ENCODE measurements at places on chromosomes 5 and 9.
A peak's percentile ranks its signal among the peaks of the same experiment; 100 is the strongest.

GRCh38 chr5:103205991-103206700 is 52.4 kb upstream of the MACIR start:
- DNase-seq = no peak
- H3K4me3 ChIP-seq = no peak overlapping the region
- peaks cover 46% of the 10 kb centered on the region for H3K36me3 ChIP-seq

GRCh38 chr5:180739271-180739670 is 587 bp downstream of the OR2Y1 start:
- no peak overlapping the region for H3K27ac ChIP-seq
- H3K4me3 ChIP-seq = no peak overlapping the region
- H3K27me3 ChIP-seq = peaks cover 10% of the 10 kb centered on the region
- DNase-seq = no peak
- no peaks in the 10 kb centered on the region for H3K4me1 ChIP-seq

DNA sequence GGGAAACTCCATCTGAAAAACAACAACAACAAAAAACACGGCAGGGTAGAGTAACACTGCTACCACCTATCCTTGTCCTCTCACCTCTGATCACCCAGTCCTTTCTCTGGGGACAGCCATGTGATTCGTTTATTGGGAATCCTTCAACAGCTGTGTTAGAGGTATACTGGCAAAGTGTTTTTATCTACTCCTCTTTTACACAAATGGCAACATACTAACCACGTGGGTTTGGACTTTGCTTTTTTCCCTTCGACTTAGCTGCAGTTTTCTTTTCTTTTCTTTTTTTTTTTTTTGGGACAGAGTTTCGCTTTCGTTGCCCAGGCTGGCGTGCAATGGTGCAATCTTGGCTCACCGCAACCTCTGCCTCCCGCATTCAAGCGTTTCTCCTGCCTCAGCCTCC is 11.2 kb upstream of the SET start:
- H3K36me3 ChIP-seq = no peaks in the 10 kb centered on the region
- H3K4me3 ChIP-seq = no peak overlapping the region
- no peaks in the 10 kb centered on the region for H3K27me3 ChIP-seq
- no peak overlapping the region for H3K27ac ChIP-seq
- no peak for DNase-seq

GRCh38 chr9:5364294-5365024 is 24.8 kb upstream of the RLN1 start:
- H3K4me1 ChIP-seq = peaks cover 17% of the 10 kb centered on the region
- peak overlapping the region; percentile 6 for H3K27ac ChIP-seq
- no peak for DNase-seq
- H3K4me3 ChIP-seq = no peak overlapping the region
- H3K36me3 ChIP-seq = peaks cover 29% of the 10 kb centered on the region

DNA sequence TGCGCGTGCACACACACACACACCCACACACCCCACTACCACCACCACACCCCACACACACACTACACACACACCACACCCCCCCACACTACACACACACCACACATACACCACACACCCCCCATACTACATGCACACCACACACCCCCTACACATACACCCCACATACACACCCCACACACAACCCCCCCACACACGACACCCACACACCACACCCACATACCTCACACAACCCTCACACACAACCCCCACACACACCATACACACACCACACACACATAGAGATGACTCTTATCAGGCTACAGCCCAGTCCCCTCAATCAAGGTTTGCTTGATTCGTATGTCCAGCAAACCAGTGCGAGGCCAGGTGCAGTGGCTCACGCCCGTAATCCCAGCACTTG is 25.7 kb downstream of the SLC46A2 start:
- no peaks in the 10 kb centered on the region for H3K36me3 ChIP-seq
- DNase-seq = no peak
- no peak overlapping the region for H3K27ac ChIP-seq
- H3K4me1 ChIP-seq = peaks cover 11% of the 10 kb centered on the region

DNA sequence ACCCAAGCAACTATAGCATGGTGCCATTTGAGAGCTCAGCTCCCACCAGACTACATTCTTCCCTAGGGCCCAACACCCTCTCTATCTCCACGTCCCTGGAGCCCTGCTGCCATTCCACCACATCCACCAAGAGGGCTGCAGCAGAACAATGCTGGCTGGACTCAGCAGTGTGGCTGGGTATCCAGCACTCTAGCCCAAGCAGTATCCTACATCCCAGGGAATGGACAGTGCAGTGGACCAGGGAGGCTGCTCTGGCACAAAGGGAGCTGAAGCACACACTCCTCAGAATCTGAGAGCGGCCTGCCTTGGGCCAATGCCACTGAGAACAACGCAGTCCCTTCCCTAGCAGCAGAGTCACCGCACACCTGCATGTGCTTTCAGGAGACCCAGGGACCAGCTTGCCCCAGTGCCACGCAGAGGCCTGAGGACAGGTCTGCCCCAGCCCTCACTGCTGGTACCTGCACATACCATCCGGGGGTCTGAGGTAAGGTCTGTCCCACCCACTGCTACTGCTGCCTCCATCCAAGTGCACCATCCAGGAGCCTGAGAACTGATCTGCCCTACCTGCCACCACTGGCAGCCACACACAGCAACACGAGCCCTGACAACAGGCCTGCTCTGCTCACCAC is 95.9 kb downstream of the ZDHHC21 start:
- no peak for DNase-seq
- no peak overlapping the region for H3K27ac ChIP-seq
- no peaks in the 10 kb centered on the region for H3K4me1 ChIP-seq
- peaks cover 4% of the 10 kb centered on the region for H3K36me3 ChIP-seq
- no peaks in the 10 kb centered on the region for H3K27me3 ChIP-seq

GRCh38 chr5:38796742-38797108 is 49.1 kb upstream of the OSMR start:
- no peak overlapping the region for H3K4me3 ChIP-seq
- DNase-seq = no peak
- peaks cover 13% of the 10 kb centered on the region for H3K27me3 ChIP-seq
- no peak overlapping the region for H3K27ac ChIP-seq
- H3K4me1 ChIP-seq = no peaks in the 10 kb centered on the region

DNA sequence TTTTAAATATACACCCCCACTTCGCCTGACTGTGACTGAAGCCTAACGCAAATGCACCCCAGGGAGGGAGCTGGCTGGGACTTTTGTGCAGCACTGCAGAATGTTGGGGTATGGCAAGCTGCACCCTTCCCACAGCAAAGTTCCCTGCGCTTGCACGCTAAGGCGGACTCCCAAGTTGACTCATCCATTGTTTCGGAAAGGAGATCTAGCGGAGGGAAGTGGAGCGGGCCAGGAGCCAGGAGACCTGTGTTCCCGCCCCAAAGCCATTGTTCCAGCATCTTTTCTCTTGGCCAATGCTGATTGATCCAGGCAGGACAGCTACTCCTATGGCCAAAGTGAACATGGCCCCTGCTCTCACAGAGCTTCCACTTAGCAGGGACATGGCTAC is 202.9 kb downstream of the AOPEP start:
- DNase-seq = no peak
- H3K36me3 ChIP-seq = no peaks in the 10 kb centered on the region
- H3K27ac ChIP-seq = no peak overlapping the region
- H3K4me3 ChIP-seq = no peak overlapping the region
